Esophagus squamous epithelium (tissue), 5 donors: ENCODE measurements at places on chromosomes 16 and 17.

DNA sequence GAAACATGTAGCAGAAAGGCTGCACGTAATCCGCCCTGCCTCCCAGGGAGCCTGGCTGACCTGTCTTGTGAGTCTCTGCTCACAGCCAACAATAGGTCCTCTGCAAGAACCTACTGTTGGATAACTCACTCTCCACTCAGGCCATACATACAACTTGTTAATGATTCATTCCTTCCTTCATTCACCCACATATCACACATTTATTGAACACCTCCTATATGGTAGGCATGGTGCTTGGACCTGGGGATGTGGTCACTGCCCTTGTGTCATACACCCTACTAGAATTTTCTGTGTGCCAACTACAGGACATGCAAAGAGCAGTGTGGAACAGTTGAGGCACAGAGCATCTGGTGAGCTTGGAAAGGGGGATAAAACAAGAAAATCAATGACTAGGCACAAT lies 28.1 kb upstream of the HNF1B start:
- DNase-seq: no peak

DNA sequence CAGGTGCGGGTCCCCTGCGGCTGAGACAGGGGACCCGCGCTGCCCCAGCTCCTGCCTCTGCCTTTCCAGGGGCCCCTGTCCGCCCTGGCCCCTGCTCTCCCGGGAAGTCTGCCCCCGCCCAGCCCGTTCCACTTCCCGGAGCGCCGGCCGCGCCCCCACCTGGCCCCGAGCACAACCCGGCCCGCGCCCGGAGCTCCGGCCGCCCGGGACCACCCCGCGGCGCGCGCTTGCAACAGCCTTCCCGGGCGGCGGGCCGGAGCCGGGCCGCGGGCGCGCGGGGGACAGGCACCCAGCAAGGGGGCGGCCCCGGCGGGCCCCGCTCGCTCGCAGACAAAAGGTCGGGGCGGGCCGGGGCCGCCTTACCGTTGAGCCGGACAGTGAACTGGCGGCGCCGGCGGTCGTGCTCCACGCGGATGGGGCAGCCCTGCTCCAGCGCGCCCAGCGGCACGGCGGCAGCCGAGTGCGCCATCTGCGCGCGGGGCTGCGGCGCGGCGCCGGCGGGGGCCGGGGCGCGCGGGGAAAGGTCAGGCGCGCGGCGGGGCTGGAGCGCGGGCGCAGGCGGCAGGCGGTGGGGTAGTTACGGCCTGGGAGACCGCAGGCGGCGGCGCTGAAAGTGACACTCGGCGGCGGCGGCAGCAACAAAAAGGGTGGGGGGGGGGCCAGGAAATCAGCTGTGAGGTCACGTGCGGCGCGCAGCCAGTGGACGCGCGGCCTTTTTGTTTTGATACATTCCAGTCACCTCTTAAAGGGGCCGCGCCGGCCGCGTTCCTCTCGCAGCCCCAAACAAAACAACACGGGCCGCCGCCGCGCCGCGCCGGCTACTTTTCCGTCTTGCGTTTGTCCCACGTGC lies at the start of gene NATD1:
Gene NATD1, minus strand, starts transcription at position 615 of the 850 bp plus-strand sequence. Its CDS starts 146 bp downstream, at position 469.
- peak; percentile 72 for DNase-seq

- no peak for DNase-seq
Measured at GRCh38 chr16:368388-369158, 1.8 kb downstream of the MRPL28 start.

DNA sequence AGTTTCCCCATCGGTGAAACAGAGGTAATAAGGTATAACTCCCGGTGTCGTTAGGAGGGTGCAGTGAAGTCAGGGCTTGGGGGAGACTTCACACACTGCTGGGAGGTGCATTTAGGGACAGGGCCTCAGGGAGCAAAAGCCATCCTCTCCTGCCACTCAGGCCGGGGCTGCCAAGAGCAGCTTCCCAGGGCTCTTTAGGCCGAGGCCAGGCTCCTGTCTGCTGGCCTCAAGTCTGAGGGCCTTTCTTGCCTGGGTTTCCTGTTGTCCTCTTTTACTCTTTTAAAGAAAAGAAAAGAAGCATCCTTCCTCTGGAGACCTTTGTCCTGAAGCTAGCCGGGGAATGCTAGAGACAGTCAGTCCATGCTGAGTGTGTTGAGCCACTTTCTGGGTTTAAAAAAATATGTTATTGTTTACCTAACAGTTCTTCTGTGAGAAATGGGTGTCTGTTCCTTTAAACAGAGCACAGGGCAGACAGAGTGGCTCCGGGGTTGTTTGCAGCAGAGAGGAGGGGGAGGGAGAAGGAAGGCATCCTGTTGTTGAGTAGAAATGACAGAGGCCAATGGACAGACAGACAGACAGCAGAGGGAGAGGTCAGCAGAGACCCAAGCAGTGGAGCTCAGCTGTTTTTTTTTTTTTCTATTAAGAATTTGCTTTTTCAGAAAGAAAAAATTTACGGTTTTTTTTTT lies 79.1 kb downstream of the C17orf67 start:
- DNase-seq: no peak

DNA sequence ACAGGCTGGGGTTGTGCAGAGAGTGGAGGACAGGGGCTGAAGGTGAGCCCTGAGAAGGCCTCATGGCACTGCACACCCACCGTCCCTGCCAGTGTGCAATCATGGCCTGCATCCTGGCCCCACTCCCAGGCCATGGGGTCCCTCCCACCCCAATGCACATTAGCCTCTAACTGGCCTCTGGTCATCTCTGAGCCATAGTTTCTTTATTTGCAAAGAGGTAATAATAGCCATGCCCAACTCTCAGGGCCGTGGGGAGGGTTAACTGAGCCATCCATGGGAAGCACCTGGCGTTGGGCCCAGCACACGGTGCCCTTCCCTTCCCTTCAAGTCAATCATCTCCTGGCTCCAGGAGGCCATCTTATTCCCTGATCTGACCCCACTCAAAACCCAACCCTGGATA lies 10.8 kb upstream of the ITGA3 start:
- no peak for DNase-seq

DNA sequence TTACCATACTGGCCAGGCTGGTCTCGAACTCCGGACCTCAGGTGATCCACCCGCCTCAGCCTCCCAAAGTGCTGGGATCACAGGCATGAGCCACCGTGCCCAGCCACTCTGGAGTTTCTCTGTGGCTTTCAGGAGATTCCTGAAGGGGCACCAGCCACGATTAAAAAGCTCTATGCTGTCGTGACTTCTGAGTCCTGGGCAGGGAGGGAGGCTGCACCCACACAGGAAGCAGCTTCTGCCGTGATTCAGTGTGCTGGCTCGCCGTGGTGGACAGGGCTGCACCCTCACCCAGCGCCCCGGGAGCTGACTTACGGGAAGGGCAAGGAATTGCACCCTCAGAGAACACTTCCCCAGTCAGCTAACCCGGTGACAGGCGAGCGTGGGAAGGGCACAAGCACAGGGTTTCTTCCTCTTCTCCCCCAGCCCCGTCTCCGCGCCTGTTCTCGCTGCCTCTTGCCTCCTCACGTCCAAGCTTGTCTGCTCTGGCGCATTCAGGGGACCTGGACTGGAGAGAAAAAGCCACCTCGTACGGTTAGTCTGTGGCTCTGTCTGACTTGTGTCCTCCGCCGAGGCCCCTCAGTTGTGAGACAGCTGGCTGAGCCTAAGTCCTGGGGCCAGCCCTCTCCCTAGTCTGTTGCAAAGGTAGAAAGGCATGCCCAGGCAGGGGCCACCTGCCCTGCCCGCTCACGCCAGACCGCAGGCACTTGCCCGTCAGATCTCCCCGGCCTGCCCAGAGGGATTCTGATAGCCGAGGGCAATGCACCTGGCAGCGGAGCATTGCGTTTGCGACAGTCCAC lies 145.0 kb downstream of the SEC14L1 start:
- no peak for DNase-seq
